ENCODE measurements at places on chromosomes 5 and 9. TPM values are rescaled to one million over a fixed set of nuclear protein-coding genes. Genes with fewer than 3 reads are reported as not detected.

Gene ZNF618
- 14.5 TPM for total RNA-seq

Gene ANXA2R
- total RNA-seq: 7.4 TPM

Gene NR2F1-AS1
- total RNA-seq: 6.5 TPM

Gene COL27A1
- 6.8 TPM for total RNA-seq

Gene PITX1
- total RNA-seq: not detected

Gene C5orf52
- total RNA-seq: not detected

Gene ORM2
- not detected for total RNA-seq

Gene CRB2
- total RNA-seq: 94.2 TPM

Gene CXCL14
- 3.3 TPM for total RNA-seq

Gene TMEM174
- 0.13 TPM for total RNA-seq

Gene PCDHGA4
- total RNA-seq: 0.33 TPM

Gene BAAT
- 0.13 TPM for total RNA-seq

Gene PTPRD
- total RNA-seq: 10.4 TPM

Gene IFNA21
- not detected for total RNA-seq

Gene CDKN2B-AS1
- total RNA-seq: 0.63 TPM

Gene MRPL50
- 8.6 TPM for total RNA-seq

Gene PCDHA1
- 0.16 TPM for total RNA-seq

Gene OR1J2
- total RNA-seq: not detected

Gene AJM1
- total RNA-seq: 0.81 TPM

Gene NDUFS4
- 63.9 TPM for total RNA-seq

Gene CDKN2B
- total RNA-seq: 17.6 TPM

Gene IL5
- not detected for total RNA-seq

Gene C7
- 0.38 TPM for total RNA-seq

Gene PFN3
- not detected for total RNA-seq

Gene LHX6
- under 0.01 TPM for total RNA-seq

Gene PTAR1
- total RNA-seq: 41.2 TPM

All from mesangial cell (primary cell).